ENCODE measurements at places on chromosomes 4 and X.

DNA sequence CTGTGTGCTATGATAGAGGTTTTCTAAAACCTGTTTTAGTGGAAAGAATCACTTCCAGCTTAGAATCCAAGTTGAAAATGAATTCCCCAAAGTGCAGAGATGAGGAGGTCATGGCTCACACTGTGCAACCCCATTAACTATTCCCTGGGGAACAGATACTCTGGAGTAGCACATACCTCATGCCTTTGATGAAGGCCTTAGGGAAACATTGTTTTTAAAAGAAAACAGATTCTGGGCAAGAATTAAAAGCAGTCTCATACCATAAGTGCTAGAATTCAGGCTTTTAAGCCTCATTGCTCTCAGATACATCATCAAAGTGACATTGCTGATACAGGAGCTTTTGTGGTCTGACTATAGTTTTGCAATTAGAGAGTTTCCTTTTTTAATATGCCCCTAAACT is 115.1 kb downstream of the NDST4 start:
- no peak for DNase-seq

GRCh38 chrX:29587107-29587506 is 628.3 kb upstream of the MAGEB2 start:
- no peak for DNase-seq

DNA sequence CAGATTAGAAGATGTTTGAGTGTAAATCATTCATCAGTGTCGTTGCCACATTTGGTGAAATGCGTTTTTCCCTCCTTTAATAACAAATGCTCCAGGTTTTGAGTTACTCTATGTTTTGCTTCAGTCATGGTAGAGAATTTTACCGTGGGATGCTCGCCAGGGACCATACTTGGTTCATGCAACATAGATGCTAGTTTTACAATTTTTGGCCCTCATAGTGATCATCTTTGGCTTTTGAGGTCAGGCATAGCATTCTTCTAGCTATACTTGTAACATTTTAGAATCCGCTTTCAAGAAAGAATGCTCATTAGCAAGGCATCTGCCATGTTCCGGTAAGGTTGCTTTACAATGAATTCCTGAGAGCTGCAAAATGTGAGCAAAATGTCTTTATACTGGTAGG is 147.2 kb downstream of the SPCS3 start:
- no peak for DNase-seq

DNA sequence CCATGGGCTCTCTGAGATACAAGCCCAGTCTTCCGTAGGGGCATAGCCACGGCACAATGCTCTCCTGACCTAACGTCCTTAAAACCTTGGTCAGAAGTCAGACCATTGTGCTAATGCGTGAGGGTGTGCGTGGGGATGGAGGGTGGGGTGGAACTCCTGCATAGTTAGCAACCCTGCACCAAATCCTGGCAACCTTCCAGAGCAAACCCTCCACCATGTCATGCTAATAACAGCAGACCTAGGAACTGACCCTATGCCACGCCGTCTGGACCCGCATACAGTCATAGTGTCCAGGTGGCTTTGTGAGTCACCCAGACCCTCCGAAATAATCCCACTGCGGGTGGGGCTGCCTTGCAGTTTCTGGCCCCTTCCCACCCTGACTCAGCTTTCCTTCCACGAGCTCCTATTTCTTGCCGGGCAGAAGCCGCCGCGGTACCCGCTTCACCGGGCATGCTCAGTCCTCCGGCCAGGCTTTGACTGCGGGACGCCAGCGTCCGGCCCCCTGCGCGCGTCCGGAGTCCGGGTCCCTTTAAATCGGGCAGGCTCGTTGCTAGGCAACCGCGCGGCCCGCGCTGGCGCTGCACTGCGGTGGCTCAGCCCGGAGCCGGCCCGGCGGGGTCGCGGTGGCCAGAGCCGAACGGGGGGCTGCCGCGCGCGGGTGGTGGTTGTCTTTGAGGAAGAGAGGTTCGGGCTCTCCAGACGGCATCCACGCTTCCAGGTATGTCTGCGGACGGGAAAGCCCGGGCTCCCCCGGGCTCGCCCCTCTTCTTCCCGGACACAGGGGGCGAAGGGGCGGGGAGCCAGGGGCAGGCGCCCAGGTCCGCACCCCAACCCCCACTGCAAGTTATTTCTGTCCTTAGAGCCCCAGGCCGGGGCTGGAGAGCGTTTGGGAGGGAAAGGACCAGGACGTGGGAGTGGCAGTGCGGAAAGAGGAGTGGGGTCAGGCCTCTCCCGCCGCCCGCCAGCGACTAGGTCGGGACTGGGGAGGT is at the start of gene CCDC160:
CCDC160 (plus strand) TSS at position 557 of the 989 bp plus-strand sequence. CDS start 7,619 bp downstream, outside the sequence.
- no peak for DNase-seq

GRCh38 chr4:40152637-40153036 is 44.2 kb upstream of the RHOH start:
- no peak for DNase-seq

DNA sequence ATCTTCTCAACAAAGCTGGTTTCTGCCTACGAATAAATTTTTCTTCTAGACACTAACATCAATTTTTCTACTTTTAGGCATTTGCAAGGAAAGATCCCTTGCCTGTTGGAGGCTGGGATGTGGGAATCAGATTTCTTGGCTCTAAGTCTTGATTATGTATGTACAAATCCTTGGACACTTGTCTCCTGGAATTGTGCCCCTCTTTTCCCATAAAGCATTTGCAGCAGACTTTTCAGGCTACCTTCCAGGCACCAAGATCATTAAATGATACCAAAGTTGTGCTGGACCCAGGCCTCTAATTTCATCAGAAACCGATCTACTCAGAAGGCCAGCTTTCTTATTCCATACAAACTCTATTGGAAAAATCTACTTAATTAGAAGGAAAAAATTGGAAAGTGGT is 339.5 kb upstream of the DIPK2B start:
- no peak for DNase-seq

- no peak for DNase-seq
Measured at GRCh38 chr4:183635321-183635720, 23.7 kb downstream of the RWDD4 start.

DNA sequence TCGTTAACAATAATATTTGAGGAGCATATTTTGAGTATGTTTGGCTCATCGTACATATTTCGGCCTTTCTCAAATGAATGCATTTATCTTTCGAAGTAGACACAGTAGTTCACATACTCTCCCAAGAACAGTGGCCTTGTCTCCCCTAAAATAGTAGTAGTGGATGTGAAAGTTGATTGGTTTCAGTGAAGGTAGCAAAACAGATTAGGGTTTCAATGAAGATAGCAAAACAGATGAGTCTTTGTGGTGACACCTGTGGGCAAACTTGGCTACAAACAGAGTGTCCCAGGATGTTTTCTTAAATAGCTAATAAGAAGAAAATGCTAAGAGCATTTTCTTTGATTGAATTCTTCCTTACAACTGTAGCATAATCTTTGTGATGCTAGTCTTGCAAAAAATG is 67.0 kb downstream of the USP9X start:
- DNase-seq: no peak

DNA sequence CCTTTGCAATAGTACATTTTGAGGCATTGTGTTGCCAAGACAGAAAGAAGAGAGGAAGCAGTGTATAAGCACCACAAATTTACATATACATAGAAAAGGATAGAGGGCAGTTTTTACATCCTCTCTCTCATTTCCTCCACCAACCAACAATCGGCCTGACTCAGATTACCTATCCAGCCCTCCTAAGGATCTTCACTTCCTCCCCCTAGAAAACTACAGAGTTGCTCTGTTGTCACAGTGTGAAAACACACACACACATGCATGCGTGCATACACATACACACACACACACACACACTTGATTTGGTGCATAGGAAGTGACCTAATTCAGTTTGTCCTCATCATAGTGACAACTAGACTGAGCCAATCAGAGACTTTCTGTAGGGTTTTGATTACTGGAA is 98.8 kb upstream of the SPRY1 start:
- DNase-seq: no peak

- DNase-seq: no peak
Measured at GRCh38 chr4:186726426-186727168, 2.9 kb upstream of the FAT1 start.

GRCh38 chr4:153447175-153447905 is 18.8 kb upstream of the TMEM131L start:
- no peak for DNase-seq

DNA sequence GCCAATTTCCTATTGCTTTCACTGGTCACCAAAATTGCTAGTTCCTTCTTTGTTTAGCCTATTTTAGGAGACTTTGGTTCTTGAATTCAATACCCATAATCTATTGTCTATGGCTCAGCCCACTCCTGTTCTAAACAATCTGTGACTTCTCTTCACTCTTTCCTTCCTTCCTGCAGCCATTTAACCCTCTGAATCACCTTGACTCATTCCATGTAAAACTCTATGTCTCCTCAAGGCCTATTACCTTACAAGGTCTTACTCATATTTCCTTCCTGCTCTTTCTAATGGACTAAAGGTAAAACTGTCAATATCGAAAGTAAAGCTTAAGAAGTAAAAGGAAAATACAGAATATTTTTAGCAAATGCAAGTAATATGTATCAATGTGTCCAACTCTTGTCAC is 301.6 kb downstream of the ARHGAP24 start:
- DNase-seq: no peak

GRCh38 chrX:119734897-119735339 is 23.5 kb upstream of the SOWAHD start:
- DNase-seq: no peak

DNA sequence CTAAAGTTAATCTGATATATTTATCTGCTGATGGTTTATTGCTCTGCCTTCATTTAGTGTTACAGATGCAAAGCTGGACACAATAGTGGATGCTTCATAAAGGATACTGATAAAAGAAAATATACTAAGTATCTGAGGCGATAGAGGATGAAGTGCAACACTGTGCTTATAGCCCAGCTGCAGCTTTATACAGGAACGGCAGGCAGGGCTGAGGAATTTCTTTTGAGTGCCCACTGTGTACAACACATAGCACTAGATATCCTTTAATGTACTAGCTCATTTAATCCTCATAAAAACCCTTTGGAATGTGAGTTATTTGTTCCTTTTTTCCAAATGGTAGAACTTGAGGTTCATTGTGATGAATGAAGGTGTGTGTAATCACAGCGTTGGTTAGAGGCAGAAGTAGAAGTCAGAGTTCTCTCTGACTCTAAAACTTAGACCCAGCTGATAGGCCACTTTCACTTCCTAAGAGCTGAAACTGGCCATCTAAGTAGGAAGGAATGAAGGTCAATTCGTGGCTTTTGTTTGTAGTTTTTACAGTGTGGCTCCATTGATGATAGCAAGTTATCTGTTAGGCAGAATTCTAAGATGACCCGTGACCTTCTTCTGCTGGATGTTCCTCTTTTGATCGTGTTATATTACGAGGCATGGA is 138.0 kb downstream of the VEGFC start:
- no peak for DNase-seq

DNA sequence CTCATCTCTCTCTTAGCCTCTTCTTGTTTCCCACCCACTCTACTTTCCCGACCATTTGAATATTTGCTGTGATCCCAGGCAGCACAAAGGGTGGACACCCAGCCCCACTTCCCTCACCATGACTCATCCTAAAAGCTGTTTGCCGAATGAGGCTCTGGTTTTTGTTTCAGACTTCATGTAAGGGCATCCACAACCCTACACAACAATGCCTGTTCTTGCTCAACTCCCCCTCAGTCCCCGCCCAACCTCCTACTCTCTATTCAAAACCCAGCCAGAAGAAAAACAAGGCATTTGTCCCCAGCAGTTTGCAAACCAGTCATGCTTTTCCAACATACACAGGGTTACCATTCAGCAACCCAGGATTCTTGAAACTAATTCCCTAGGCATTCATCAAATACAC is 516.5 kb upstream of the CNKSR2 start:
- no peak for DNase-seq

DNA sequence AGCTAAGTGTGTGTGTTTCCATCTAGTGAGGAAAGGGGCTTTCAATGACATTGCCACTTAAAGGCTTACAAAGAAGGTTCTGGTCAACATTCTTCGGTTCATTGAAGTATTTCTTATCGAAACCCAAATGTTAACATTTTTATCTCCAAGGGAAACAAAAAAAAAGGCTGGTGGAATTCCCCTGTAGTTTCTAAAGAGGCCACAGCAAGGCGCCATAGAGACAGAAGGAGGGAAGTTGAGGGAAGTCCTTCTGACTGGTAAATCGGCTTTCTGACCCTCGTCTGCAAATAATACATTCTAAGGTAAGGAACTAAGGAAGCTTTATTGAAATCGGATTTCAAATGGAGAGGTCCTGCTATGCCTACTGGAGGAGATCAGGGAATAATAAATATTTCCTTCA is 1.7 kb upstream of the ZFP42 start:
- no peak for DNase-seq

GRCh38 chrX:70960730-70961129 is 29.8 kb upstream of the SLC7A3 start:
- no peak for DNase-seq

DNA sequence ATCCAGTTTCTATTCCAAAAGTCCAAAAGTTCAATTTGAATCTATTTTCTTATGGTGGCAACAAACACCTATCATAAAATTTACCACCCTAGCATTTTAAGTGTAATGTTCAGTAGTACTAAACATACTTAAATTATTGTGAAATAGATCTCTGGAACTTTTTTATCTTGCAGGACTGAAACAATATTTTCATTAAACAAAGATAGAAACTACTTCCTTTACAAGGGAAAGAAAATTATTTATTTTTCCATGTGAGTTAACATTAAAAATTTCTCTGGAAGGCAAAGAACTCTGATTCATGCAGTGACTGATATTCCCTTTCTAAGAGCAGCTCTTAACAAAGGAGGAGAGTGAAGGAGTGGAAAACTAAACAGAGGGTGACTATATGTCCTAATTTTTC is 40.2 kb downstream of the ADH7 start:
- no peak for DNase-seq

DNA sequence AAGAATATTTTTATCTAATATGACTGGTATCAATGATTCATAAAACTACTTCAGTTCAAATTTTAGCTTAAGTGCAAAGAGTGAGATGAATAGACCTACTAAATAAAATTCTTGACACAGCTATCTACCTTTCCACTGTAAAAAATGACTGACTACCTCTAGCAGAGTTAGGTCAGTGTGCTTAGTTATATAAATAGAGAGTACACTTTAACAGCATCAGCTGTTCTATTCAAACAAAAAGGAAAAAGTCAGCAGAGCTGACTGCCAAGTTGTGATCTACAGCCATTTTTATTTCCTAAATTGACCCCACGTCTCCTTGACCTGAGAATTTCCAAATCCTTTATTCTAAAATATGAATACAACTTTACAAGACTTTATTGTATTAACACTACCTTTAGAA is 262.4 kb downstream of the CAMK2D start:
- DNase-seq: no peak
